ENCODE measurements at places on chromosomes 6 and 20.

DNA sequence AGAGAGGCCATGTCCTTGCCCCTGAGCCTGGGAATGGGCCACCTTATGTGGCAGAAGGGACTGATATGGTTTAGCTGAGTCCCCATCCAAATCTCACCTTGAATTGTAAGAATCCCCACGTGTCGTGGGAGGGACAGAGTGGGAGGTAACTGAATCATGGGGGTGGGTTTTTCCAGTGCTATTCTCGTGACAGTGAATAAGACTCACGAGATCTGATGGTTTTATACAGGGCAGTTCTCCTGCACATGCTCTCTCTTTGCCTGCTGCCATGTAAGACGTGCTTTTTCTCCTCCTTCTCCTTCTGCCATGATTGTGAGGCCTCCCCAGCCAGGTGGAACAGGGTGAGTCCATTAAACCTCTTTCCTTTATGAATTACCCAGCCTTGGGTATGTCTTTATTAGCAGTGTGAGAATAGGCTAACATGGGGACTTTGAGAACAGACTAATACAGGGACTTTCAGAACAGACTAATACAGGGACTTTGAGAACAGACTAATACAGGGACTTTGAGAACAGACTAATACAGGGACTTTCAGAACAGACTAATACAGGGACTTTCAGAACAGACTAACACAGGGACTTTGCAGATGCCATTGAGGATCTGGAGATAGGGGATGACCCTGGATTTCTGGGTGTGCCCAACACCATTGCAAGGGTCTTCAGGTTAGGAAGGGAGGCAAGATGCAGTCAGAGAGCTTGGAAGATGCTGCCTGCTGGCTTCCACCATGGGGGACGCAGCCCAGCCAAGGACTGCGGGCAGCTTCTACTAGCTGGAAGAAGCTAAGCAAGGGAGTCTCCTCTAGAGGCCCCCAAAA is 86.9 kb downstream of the RAMACL start:
- DNase-seq = peak; percentile 16

- DNase-seq = no peak
These were observed 114.9 kb downstream of the MAP3K5 start for GRCh38 chr6:136677344-136677743.

DNA sequence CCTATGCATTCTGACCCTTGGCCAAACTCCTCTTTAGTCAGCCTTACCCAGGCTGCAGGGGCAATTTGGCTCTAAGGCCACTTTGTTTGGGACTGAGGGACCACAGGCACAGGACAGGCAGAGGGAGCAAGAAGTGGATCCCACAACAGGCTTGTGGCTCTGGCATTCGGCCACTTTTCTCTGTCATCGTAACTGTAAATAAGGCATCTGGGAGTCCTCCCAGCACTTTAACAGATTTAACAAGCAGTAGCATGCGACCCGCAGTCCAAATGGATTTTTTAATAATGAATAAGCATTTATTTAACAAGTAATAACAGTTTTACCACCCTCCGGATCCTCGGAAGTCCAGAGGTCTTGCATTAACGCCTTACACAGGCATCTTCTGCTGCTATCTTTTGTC is 16.1 kb upstream of the CDH22 start:
- DNase-seq = no peak

DNA sequence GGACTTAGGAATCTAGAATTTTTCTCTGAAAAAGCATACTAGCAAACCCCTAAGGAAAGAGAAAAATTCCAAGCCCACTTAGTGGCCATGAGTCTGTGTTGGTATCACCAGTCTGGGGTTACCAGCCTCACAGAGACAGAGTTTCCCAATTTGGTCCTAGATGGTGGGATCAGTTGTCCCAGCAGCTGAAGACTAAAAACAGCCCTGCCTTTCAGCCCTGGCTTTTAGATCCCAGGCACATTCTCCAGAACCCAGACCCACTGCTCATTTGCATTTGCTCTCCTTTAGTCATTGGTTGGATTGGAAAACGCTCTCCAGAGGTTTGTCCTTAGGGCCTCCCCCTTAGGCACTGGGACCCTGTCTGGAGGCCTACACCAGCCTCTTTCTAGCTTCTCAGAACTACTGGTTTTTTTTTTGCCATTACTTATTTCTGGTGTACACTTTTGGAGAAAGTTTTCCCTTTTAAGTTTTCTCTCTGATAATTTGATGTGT is 39.1 kb upstream of the FOXO3 start:
- no peak for DNase-seq

DNA sequence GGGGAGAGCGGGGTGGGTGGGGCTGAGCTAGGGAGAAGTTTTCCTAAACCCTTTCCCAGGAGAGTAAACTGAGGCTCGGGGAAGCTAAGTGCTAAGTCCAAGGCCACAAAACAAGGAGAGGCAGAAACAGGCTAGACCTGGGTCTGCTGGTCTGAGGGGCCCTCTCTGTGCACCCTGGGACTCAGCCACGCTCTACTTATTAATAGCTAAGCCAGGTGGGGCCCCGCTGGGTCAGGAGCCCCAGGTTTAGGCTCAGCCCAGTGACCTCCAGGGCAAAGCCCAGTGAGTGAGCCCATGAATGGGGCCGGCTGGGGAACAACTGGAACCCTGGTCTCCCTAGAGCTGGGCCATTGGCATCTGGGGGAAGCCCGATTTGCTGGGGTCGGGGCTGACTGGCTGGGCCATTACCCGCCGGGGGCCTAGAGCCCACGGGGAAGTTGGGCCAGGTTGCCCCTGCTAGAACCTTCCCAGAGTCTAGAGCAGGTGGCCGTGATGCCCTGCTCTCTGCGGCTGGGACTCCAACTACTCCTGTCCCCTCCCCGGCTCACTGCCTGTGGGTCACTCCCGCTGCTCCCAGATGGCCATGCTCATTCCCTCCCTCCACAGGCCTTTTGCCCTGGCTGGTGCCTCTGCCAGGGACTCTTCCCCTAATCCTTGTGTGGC is 24.1 kb upstream of the NOL4L start:
- DNase-seq = no peak

DNA sequence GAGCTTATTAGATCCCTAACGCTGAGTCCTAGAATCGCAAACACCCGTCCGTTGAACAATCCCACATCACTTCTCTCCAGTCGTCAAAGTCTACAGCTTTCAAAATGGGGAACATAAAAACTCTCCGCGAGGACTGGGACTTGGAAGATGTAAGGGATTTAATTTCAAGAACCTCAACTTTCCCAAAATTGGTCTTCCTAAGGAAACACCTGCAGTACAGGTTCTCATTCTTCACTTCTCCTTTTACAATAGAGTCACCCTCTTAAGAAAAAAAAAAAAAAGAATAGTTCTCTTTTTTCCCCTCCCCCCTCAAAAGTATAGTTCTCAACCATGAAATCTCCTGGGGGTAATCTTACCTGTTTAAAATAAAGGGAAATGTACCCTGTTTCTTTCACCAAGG is 6.6 kb upstream of the ZBTB22 start:
- DNase-seq = no peak

DNA sequence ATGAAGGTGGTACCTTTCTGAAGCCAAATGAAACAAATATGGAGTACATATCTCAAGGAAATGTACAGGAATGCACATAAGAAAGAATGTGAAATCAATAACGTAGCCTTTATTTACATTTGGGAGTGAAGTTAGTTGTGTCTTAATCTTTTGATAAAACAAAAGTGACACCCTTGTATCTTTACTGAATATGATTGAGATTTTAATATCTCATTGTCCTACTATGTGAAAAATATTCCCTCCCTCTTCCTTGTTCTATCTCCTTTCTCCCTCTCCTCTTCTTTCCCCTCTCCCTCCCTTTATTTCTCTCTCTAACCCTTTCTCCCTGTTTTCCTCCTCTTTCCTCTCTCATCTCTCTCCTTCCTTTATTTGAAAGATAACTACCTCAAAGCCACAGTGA is 89.1 kb downstream of the PTCHD4 start:
- DNase-seq = no peak

- DNase-seq = no peak
These were observed 1282.3 kb upstream of the GJE1 start for GRCh38 chr6:140850438-140850837.

GRCh38 chr6:13355999-13356785 is 27.9 kb upstream of the TBC1D7 start:
- no peak for DNase-seq

DNA sequence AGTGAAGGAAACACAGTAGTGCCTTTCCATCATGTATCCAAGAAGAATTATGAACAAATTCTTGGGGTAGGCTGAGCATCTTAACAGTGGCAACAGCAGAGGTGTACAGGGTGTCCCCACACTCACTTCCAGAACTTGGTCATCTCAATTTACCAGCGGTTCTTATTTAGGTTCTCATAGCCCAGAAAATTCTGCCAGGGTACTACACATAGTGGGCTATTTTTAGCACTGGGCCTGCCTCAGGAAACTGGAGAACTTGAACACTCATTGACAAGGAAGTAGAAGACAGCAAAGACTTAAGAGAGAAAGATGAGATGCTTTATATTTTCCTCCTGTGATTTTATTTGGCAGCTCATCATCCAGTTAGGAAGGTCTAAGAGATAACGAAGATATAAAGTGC is 71.8 kb upstream of the PHIP start:
- DNase-seq = no peak

GRCh38 chr6:45605971-45606370 is 228.2 kb upstream of the SUPT3H start:
- no peak for DNase-seq

GRCh38 chr6:128784266-128784665 is 98.7 kb upstream of the LAMA2 start:
- no peak for DNase-seq

DNA sequence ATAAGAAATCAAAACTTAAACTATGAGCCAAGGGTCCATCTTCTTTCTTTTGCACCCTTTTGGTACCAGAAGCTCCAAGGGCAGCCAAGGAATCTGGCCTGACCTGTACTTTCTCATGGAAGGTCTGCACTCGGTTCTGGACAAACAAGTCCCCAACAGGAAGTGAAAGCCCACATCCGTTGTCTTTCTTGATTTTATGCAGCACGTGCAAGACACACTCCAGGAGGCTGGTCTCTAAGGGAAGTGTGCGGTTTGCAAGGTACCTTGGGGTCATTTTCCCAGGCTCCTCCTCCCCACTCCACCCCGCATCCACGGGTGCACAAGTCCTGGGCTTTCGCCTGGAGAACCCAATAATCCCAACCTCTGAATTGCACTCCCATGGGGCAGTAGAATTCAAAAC is 101.9 kb downstream of the NFATC2 start:
- no peak for DNase-seq

All from stimulated activated CD4-positive, alpha-beta T cell treated with anti-CD3 and anti-CD28 coated beads, Interleukin-2, amount 100 ng/mL, for 48 hours (primary cell).